ENCODE measurements at places on chromosomes 12 and 14. TPM values are rescaled to one million over a fixed set of nuclear protein-coding genes. Genes with fewer than 3 reads are reported as not detected.

Gene SERPINA6
- not detected for total RNA-seq

Gene C1S
- 200 TPM for total RNA-seq

DNA sequence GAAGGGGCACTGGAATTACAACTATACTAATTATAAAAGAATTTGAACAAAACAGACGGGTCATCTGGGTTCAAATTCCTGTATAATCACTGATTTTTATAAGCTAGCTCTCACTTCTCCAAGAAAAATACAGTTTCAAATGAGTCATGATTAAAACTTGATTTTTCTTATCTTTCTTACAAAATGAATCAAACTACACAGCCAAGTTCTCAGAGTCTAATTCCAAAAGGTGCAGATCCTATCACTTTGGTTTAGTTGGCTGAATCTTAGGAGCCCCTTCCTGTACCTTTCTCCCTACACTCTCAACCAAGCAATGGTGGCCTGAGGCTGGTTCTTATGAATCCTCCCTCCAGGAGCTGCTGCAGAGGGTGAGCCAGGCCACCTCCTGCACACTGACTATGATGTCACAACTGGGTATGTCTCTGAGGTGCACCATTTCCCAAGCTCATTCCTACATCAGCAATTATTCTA is 43.8 kb upstream of the BMP4 start:
- no peak overlapping the region for H3K4me3 ChIP-seq
- DNase-seq, result peak; percentile 50
- H3K27me3 ChIP-seq, result no peaks in the 10 kb centered on the region
- no peak overlapping the region for H3K27ac ChIP-seq
- no peaks in the 10 kb centered on the region for H3K36me3 ChIP-seq
- peaks cover 28% of the 10 kb centered on the region for H3K4me1 ChIP-seq

GRCh38 chr12:48973531-48973930 is 2.0 kb upstream of the WNT10B start:
- no peak overlapping the region for H3K4me3 ChIP-seq
- no peaks in the 10 kb centered on the region for H3K36me3 ChIP-seq
- peak; percentile 47 for DNase-seq
- peaks cover 9% of the 10 kb centered on the region for H3K27me3 ChIP-seq
- peaks cover 37% of the 10 kb centered on the region for H3K4me1 ChIP-seq

- DNase-seq, result no peak
- no peaks in the 10 kb centered on the region for H3K27me3 ChIP-seq
- no peak overlapping the region for H3K27ac ChIP-seq
- H3K4me3 ChIP-seq, result no peak overlapping the region
- peaks cover 77% of the 10 kb centered on the region for H3K36me3 ChIP-seq
Measured at GRCh38 chr12:71656740-71657139, 6.9 kb downstream of the ZFC3H1 start.
